ENCODE measurements at places on chromosomes 5 and 9.

DNA sequence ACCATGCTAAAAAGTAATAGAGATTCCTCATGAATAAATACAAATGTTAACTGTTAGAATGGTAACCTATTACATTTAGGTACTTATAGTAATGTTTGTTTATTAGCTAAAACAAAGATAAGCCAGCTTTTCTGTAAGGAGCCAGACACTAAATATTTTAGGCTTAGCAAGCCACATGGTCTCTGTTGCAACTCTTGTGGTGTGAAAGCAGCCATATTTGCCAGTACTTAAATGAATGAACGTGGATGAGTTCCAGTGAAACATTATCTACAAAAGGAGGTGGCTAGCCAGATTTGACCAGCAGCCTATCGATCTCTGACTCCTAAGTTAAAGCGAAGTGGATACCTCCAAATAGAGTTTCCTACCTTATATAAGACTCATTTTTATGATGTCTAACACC is 331.6 kb downstream of the CDH12 start:
- DNase-seq: no peak

DNA sequence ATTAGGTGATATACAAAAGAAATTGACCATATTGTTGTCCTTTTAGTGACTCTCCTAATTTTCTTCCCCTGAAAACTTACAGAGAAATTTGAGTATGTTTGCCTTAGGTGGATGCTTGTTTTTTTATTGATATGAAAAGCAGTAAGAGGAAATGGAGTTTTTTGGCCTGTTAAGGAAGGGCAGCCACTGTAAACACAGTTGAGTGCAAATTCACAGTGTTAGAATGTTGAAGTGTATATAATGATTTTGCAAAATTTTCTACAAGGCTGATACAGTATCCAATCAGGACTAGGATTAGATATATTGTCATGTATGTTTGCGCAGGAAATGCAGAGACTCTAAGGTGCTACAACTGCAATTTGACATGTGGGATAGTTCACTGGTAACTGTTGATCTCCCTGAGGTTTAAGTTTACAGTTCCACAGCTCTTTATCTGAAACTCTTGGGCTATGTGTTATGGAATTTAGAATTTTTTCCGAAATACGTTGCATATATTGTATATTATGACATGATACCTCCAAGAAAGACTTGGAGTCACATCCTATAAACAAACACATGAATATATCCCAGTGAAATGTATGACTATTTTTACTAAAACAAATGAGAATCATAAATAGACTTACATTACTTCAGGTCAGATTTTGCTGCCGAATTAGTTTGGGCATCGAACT is 62.5 kb downstream of the FXN start:
- DNase-seq: no peak

DNA sequence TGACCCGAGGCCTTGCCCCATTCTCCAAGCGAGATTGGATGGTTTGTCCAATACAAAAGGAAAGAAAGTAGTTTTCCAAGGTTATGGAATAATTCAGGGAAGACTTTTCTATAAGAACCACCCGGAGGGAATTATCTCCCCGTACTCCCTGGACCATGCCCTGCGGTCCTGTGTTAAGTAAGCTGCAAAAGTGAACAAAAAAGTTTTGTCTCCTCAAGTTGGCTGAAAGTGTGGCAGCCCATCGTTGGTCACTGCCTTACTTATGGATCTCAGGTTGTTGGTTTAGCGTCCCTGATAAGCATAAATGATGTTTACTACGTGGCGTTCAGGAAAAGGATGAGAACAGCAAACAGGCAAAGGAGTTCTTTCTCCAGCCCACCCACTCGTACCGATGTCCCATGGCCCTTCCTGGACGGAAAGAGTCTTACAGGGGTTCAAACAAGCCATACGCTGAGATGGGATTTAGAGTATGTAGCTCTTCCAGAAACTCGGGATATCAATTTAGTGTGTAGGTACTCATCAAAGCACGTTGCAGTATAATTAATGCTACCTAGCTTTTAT is 413 bp upstream of the AUH start:
- no peak for DNase-seq

DNA sequence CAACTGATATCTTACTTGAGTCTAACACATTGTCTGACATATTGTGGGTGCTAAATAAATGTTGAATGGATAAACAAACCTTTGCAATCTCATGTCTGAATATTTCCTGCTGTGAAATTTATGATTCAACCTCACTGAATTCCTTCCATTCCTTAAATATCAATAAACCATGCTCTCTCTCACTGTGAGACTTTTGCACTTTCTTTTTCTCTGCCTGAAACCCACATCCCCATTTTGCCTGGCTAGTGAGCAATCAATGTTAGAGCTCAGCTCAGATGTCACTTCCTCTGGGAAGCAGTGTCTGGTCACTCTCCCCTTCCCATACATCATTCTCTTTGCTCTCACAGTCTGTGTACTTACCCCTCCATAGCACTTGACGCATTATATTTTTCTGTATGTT is 383.7 kb upstream of the TRPC7 start:
- no peak for DNase-seq

- DNase-seq: no peak
These were observed 19.5 kb downstream of the MAN2A1 start for GRCh38 chr5:109709225-109709624.

All from NCI-H2081 treated with DMSO at 0.1 percent for 48 hours (cell line).